ENCODE measurements at places on chromosomes 1 and 21. TPM values are rescaled to one million over a fixed set of nuclear protein-coding genes. Genes with fewer than 3 reads are reported as not detected.

SH3BGR gene
- 2.5 TPM for polyA plus RNA-seq

S100A7 gene
- 1.0 TPM for polyA plus RNA-seq

C8B gene
- 29.0 TPM for polyA plus RNA-seq

SYT14 gene
- polyA plus RNA-seq: 0.29 TPM

LDLRAP1 gene
- polyA plus RNA-seq: 21.1 TPM

KRTAP22-2 gene
- polyA plus RNA-seq: not detected

TSACC gene
- polyA plus RNA-seq: 1.5 TPM

DNA sequence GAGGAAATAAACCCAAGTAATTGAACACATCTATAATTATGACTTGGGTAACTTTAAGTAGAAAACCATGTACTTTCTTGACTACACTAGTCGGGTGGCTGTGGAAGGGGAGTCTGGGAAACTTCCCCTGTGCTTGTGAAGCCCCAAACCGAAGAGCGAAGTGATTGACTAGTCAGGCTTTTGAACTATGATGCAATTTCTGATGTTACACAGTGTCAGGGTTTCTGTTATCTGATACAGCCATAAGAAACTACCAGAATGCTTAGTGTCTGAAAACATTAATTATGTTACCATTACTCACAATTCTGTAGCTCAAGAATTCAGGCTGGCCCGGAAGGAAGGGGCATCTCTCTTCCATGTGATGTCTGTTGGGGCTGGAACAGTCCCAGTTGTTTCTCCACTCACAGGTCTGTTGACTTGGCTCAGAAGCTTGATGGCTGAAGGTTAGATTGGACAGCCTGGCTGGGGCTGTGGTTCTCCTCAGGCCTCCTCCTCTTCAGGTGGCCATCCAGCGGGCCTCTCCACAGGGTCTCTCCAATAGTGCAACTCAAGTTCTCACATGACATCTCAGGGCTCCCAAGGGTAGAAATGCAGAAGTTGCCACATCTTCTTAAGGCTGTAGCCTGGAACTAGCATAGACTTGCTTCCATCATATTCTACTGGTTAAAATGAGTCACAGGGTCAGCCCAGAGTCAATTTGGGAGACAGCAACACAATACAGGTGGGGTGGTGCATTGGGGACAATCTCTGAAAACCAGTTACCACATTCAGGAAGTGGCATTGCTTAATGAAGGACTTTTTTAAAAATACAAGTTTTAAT, 8.3 kb upstream of the C8B start:
- no peak for DNase-seq

DNA sequence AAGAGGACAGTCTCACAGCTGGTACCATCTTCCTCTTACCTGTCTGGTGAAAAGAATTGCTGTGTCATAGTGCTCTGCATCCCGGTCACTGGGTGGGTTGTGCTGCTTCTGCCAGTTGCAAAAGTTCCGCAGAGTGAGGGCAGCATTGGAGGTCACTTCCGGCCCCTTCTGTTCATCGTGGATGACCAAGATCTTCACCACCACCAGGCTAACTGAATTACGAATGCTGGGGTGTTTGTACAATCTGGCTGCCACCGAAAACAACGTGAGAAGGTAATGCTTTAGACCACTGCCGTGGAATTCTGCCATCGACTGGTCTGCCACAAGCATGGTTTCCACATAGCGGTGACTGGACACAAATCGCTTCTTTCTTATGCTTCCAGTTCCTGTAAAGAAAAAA, 2.9 kb downstream of the ADAMTS1 start:
- no peak for DNase-seq

GRCh38 chr1:184947497-184948256, 26.6 kb downstream of the NIBAN1 start:
- no peak for DNase-seq

DNA sequence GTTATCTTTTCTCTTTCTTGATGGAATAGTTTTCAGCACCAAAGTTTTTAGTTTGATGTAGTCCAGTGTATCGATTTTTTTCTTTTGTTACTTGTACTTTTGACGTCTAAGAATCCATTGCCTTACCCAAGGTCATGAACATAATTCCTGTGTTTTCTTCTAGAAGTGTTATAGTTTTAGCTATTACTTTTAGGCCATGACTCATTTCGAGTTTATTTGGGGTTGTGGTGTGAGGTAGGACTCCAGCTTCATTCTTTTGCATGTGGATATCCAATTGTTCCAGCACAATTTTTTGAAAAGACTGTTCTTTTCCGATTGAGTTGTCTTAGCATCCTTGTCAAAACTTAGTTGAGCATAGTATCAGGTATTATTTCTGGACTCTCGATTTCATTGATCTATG, 79.4 kb upstream of the SELENON start:
- DNase-seq: no peak

DNA sequence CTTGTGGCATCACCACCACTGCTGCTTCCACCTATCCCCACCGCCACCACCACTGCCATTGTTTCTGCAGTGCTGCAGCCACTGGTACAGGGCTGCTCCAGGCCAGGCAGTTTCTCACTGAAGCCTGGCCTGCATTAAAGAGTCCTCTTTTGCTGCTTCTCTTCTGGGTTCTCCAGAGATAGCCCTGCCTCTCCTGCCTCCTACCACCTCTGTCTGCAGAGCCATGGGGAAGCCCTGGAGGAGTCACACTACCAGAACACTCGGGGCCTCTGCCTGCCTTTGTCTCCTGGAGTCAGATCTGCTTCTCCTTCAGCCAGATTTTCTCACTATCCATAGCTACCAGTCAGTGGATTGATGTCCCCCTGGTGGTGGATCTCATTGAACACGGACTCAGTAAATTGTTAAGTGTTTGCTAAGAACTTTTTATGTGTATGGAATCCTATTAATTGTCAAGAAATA, 37.7 kb upstream of the DDAH1 start:
- DNase-seq: peak; percentile 79

GRCh38 chr1:60950224-60951063, 131.9 kb upstream of the NFIA start:
- no peak for DNase-seq

DNA sequence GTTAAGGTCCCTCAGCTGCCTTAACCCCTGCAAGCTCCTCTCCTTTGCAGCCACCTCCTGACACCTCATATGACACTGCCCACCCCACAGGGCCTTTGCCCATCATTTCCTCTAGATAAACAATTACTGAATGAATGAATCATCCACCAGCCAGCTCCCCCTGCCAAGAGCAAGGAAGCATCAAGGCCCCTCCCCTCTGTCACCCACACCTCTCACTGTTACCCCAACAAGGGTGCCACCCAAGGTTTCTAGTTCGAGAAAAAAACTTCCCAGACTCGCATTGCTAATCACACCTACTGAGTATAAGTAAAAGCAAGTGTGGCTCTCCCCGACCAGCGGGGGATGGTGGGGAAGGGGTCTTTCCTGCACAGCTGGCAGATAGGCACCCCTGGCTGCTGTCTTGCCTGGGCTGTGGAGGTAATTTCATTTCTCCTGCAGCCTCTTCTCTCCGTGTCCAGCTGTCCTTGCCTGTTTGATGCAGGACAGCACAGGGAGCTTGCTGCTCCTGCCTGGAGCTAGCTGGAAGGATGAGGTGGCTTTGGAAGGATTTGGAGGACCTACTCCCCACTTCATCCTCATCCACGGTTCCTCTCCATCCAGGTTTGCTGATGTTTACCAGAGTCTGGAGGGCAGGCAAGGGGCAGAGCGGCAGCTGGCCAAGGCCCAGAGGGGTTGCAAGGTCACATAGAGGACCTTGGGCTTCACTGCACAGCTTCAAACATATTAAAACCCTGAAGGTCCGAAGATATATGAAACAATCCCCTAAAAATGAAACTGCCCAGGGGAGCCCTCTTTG, 33.1 kb upstream of the LBR start:
- DNase-seq: no peak

- DNase-seq: no peak
Measured at GRCh38 chr1:222926566-222926965, 111.7 kb downstream of the DISP1 start.

DNA sequence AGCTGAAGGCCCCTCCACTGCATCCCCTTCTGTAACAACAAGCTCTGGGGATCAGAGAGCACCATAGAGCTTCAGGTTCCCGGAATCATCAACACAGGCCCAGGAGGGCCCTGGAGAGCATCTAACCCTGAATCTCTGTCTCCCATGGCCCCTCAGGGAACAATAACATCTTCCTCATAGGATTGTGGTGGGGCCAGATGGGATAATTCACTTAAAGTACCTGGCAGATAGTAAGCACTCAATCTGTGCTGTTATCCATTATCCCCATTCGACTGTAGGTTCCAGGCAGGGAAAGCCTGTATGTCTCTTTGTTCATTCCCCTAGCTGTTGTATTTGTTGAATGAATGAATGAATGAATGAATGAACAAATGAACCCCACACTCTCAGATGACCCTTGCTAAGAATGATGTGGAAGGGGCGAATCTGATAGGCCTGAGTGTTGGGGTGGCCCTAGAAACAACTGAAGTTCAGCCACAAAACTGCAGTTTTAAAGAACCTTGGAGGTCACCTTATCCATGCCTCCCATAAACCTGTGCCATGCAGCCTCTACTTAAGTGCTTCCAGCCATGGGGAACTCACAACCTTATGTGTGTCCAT, 14.5 kb downstream of the LAPTM5 start:
- no peak for DNase-seq

- peak; percentile 32 for DNase-seq
Measured at GRCh38 chr1:1788646-1789431, 10.6 kb upstream of the NADK start.

- no peak for DNase-seq
Measured at GRCh38 chr1:167013108-167013929, 24.2 kb downstream of the MAEL start.

DNA sequence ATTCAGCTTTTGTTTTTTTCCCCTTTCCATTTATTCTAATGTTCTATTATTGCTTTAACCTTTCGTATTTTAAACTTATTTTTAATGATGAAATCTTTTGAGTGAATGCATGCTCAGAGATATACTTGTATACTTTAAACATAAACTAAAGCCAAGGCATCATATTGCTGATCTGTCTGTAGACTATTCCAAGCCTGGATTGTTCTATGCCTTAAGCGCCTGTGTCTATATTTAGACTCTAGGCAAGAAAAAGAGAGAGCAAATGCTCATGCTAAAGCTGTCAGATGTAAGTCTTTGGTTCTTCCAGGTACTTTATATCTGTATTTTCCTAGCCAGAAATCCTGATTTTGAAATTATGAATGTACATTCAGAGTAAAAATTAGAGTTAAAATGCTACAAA, 14.4 kb downstream of the SH3GLB1 start:
- no peak for DNase-seq

DNA sequence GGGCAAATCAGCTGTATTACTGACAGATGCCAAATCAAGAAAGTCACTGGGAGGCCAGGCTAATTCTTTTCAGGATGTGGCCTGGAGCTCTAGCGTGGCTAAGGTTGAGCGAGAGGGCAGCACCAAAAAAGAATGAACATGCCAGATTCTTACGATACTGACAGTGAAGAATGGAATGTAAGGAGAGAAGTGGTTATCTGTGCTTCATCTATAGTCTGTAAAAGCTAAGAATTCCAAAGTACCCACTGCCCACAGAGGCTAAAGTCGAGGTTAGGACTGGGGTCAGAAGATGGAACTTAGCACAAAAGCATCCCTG, 32.7 kb downstream of the TFAP2E start:
- no peak for DNase-seq
